ENCODE measurements at places on chromosomes 5 and 9.

GRCh38 chr9:33416996-33417395 lies 14.6 kb upstream of the AQP7 start:
- DNase-seq = no peak

DNA sequence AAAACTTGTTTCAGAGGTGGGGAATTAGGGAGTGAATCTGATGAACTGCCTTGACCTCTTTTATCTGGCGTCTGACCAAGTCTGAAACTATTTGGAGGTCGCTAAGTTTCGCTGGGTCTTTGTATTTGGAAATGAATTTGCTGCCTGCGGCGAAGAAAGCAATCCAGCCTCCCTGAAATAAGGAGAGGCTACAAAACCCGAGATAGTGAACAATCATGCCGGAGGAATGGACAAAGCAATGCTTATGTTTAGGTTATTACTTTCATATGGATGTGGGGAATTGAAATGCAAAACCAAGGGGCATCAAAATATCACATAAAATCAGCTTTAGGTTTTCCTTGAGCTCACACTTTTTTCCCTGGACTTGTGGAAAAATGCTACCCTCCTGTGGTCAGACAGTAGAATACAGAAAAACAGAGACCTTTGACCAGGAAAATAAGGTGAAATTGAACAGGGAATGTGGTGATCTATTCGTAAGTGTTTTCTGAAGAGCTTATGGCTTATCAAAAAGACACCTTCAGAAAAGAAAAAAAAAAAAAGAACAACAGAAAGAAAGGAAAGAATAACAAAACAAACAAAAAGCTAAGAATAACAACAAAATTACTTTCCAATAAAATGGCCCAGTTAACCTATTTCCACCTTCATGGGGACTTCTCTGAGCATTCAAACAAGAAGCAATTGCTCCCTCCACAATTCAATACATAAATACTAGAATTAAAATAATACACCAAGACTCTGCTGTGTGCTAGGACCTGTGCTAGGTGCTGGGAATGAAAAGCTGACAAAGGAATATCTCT lies 68.6 kb upstream of the DPYSL3 start:
- no peak for DNase-seq

GRCh38 chr5:80195837-80196400 lies 59.9 kb downstream of the SERINC5 start:
- no peak for DNase-seq

DNA sequence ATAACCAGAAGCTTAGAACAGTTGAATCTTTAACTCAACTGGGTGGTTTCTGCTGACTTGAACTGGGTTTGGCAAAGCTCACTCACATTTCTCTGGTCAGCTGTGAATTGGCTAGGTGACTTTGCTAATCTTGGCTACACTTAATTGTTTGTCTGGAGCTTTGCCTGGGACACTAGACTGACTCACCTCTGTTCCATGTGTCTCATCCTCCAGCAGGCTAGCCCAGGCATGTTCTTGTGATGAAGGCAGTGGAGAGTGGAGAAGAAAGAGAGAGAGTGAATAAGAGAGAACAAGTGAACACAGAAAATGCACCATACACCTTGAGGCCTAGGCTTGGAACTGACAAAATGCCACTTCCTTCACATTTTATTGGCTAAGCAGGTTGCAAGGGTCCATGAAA lies 32.6 kb downstream of the SPATA31D1 start:
- no peak for DNase-seq

Data from B cell (primary cell).